Mesenteric fat pad (tissue), 1 donor: ENCODE measurements at places on chromosomes 12 and 14. TPM values are rescaled to one million over a fixed set of nuclear protein-coding genes. Genes with fewer than 3 reads are reported as not detected.

Gene HOXC13
- total RNA-seq = not detected

DNA sequence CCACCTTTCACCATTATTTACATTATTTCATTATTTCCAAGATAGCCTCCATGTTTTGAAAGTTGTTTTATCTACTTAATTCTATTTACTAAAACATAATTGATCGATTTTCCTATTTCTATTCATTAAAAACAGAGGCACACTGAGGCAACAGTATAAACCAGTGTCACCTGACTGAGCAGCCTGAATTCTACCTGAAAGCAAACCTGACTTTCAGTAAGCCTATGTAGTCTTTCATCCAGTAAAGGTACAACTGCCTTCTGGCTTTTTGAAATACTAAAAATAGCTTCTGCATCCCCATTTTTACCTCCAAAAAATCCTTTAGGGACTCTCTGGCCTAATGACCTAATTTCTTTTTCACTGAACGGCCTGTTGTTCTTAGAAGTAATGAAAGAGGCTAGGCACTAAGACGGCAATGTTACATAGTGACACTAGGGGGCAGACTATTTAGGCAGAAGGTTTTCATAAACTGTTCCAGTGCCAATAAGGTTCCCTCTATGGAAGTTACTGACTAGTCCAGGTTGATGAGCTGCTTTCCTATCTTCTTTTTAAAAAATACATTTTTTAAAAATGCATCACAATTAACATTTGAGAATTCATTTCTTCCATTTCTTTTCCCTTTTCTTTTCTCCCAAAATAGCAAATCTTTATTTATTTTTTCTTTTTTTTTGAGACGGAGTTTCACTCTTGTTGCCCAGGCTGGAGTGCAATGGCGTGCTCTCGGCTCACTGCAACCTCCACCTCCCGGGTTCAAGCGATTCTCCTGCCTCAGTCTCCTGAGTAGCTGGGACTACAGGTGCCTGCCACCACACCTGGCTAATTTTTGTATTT is 17.5 kb downstream of the ANAPC5 start:
- no peak for DNase-seq

- DNase-seq = no peak
Measured at GRCh38 chr12:11863478-11863906, 207.2 kb upstream of the BCL2L14 start.

- DNase-seq = peak; percentile 64
Measured at GRCh38 chr12:52122904-52123303, 43.4 kb downstream of the SMIM41 start.

DNA sequence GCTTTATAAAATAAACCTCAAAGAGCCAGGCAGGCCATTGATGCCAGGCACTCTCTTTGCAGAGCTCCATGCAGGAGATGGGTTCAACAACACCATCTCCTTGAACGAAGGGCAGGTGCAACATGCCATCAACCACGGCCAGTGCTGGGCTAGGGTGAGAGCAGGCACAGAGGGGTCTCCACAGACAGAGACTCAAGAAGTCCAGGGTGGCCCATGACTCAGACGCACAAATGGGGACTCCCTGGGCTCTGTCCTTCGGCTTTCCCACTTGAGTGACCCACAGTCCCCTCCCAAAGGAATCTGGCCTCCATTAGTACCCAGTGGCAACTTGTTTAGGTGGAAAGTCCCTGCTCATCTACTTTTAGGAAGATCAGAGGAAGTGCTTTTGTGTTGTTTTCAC is 124.4 kb upstream of the PZP start:
- peak; percentile 51 for DNase-seq

DNA sequence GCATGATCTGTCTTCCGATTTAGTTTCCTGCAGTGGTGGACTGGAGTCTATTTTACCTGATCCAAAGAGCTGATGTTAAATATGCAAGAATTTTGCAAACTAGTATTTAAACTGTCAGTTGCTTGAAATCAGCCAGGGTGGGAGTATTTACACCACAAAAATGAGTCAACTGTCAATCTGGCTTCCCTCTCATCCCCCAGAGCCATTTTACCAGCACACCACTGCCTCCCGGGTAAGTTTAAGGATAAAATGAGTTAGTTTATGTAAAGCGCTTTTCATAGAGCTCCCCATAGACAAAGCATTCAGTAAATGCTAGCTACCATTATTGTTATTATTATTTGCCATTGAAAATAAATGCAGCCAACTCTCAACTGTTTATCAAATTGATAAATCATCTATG is 106.3 kb upstream of the FRMD6 start:
- DNase-seq = no peak

DNA sequence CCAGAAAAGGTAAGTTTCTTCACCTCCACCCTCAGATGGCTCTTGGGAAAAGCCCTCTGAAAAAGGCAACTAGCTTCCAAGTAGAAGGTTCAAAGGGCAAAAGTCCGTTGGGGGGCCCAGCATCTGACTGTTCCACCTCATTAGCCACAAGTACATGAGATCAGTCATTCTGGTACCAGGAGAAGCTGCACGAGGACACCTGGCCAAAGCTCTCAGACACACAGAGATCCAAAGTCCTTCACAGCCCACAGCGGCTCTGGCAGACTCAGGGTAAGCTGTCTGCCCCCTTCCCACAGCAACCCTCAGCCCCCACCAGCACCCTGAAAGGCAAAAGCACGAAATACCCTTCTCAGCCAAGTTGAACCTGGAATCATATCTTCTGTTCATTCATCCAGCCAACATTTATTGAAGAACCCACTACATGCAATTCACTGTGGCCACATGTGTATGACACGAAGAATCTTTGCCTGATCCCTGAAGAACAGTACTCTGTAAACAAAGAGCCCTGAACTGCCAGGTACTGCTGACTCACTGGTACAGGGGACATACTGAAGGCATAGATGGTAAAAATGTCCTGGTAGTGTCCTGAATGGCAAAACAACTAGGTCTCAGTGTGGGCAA is 19.0 kb downstream of the SLC7A7 start:
- DNase-seq = no peak

Gene EPYC
- total RNA-seq = not detected

DNA sequence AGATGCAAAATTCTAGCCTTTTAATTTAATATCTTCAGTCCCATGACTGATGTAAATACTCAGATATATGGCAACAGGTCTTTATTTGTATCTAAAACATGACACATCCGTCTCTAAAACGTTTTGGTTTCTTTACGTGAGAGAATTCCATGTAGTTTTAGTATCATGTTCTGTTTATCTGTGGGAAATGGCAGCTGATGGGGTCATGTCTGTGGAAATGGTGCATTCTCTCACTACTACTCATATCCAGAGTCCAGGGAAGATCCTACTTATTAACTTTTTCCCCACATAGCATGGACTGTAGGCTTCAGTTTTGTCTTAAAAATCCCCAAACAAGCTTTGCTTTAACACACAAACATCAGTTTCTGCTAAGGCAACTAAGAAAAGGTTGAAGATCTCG is 53.8 kb downstream of the SPTLC2 start:
- no peak for DNase-seq

DNA sequence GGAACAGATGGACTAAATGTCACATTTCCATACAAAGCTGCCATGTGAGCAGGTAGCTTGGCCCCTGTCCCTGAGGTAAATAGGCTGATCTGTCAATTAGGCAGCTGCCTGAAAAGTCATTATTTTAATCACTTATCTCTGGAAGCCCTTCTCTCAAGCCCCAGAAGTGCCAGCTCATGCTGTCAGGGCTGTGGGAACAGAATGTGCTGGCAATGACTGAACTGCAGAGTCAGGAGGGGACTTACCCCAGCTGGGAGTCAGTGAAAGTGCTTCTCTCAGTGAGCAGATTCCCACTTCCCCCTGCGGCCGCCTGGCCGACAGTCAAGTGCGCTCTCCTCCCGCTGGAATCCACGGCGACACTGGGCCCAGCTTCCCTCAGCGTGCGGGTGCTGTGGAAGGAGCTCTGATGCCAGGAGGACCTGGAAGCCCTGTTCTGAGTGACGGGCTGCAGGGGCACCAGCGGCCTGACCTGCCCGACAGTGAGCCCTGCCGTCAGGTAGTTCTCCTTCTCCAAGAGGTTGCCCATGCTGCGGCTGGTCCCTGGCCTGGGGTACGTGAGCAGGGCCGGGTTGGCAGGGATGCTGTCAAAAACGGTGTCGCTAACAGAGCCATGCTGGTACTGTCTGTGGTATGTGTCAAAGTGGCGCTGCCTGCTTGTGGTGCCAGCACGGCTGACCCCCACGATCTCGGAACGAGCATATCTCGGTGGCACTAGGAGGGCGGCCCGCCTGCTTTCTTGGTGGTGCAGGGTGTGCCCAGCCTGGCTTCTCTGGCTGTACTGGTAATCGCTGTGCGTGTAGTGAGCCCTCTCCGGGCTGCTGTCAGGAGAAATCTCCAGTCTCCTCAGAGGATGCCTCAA is 18.7 kb downstream of the PKP2 start:
- DNase-seq = no peak

Gene KRT73
- total RNA-seq = not detected

- DNase-seq = no peak
Measured at GRCh38 chr12:19847294-19848059, 408.2 kb downstream of the AEBP2 start.

DNA sequence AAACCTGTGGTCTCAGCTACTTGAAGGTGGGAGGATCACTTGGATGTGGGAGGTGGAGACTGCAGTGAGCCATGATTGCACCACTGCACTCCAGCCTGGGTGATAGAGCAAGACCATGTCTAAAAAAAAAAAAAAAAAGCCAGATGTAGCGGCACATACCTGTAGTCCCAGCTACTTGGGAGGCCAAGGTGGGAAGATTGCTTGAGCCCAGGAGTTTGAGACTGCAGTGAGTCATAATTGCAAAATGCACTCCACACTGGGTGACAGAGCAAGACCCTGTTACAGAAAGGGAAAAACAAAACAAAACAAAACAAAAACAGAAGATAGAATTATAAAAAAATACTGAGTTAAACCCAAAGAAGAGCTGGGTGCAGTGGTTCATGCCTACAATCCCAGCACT is 29.1 kb upstream of the APOF start:
- DNase-seq = peak; percentile 22

- no peak for DNase-seq
Measured at GRCh38 chr14:100659345-100660001, 67.2 kb upstream of the DLK1 start.

GRCh38 chr14:84129941-84130340 is 1400.0 kb upstream of the FLRT2 start:
- DNase-seq = no peak

- DNase-seq = no peak
Measured at GRCh38 chr12:53825246-53826081, 73.7 kb upstream of the CISTR start.
